ENCODE measurements at places on chromosomes 4 and X.

DNA sequence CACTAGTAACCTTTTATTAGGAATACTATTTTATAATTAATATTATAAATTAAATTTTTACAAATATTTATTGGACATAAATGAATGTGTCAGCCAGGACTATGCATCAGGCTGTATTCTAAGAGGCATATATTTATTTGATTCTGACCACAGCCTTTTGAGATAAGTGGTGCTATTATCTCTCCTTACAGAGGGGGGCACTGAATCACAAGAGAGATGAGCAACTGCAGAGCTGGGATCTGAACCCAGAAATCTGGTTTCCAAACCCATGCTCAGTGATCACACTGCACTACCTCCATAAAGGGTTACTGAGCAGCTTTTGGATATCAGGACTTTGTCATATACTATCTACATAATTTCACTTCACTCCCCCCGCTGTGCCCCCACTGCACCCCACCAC, 322.0 kb downstream of the TMA16 start:
- no peak for DNase-seq

DNA sequence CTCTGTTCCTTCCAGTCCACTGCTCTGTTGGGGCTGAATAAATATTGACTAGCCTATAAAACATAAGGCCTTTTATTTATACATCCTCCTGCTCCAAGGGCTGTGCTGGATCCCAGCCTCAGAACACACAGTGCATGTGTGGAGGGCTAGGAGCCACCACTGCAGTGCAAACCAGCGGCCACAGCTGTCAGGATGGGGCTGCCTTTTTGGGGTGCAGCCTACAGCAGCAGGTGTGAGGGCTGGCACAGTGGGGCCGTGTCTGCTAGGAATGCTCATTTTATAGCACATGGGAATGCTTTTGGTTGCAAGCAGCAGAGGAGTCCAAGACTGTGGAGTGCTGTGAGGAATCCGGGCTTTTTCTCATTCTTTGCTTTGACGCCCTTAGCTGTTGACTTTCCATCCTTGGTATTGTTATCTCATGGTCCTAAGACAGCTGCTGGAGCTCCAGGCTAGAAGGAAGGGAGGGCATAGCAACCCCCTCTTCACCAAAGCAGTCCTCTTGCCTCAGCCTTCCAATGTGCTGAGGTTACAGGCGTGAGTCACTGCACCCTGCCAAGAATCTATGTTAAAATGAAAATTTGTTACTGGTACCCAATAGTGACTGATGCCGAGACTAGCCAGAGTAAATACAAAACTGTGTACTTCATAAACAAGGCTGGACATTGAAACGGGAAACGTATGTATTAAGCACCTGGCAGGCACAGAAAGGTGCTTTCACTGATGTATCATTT, 334.3 kb upstream of the GATB start:
- no peak for DNase-seq

GRCh38 chrX:124518885-124519284, 172.5 kb downstream of the SH2D1A start:
- no peak for DNase-seq

- no peak for DNase-seq
Measured at GRCh38 chrX:20280938-20281337, 14.2 kb upstream of the RPS6KA3 start.
